Memory B cell (primary cell): ENCODE measurements at places on chromosomes 16 and 17.

GRCh38 chr17:19262650-19263631, 25.8 kb downstream of the EPN2 start:
- no peak for DNase-seq

GRCh38 chr16:56057151-56057550, 134.1 kb upstream of the GNAO1 start:
- DNase-seq: no peak

GRCh38 chr16:10929853-10930754, 12.2 kb downstream of the DEXI start:
- DNase-seq: no peak

GRCh38 chr16:85853547-85854545, 45.1 kb upstream of the IRF8 start:
- DNase-seq: no peak

- DNase-seq: no peak
These were observed 3.4 kb upstream of the SLC38A10 start for GRCh38 chr17:81298325-81298990.

DNA sequence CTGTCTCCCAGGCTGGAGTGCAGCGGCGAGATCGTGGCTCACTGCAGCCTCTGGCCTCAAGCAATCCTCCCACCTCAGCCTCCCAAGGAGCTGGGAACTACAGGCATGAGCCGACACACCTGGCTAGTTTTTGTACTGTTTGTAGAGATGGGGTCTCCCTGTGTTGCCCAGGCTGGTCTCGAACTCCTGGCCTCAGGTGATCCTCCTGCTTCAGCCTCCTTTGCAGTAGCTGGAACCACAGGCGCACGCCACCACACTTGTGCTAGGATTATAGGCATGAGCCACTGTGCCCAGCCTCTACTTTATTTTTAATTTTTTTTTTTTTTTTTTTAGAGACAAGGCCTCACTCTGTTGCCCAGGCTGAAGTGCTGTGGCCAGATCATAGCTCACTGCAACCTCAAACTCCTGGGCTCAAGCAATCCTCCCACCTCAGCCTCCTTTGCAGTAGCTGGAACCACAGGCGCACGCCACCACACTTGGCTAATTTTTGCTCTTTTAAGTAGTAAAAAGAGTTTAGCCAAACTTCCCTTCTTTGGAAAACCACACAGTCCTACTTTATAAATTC, 4.4 kb downstream of the NTAN1 start:
- DNase-seq: no peak

- DNase-seq: no peak
These were observed 121.2 kb upstream of the RCVRN start for GRCh38 chr17:10025976-10026901.

DNA sequence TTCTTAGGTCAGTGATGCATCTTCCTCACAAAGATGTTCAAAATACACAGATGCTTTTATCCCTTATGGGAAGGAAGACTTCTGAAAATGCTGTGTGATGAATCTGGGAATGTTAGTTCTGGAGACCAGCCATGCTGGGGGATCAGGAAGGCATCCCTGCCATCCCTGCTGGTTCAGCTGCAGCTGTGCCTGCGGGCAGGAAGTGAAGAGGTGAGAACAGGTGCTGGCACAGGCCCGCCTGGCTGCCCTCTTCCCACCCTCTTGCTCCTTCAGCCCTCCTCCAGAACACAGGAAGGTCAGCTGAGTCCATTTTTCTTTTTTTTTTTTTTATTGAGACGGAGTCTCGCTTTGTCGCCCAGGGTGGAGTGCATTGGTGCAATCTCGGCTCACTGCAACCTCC, 15.2 kb downstream of the RAB11FIP3 start:
- DNase-seq: no peak

DNA sequence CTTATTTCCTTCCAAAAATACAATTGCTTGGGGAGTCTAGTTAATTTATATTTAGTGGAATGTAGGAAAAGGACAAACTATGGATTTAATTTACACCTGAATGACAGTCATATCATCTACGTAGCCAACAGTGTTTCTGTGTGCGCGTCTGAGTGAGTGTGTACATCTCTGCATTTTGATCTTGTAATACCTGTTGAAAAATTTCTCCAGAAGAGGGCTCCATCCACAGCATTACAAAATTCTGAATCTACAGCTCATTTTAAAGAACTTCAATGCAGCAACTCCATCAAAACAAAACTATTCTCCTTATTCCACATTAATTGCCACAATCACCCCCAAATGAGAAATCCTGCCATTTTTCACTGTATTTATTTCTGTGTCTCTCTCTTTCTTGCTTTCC, 3.9 kb downstream of the CDH13 start:
- DNase-seq: no peak
